ENCODE measurements at places on chromosomes 5 and 9.

- no peak for DNase-seq
Measured at GRCh38 chr9:93244101-93244500, 60.2 kb downstream of the WNK2 start.

DNA sequence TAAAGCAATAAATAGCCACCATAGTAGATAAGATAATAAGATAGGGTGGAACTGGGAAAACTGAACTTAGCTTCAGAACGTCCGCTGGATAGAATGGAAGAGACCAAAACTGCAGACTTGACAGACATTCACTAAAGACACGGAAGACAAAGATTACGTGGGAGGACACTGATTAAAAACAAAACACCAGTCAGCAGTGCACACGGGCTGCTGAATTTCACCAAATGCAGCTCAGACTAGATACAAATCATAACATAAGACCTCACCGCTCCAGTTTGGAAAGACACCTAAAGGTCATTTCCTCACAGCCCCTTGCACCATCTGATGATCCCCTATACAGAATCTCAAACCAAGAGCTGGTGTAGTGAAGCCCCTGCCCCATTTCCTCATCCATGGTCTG, 2.9 kb upstream of the OR2Y1 start:
- no peak for DNase-seq

- DNase-seq, result no peak
Measured at GRCh38 chr5:26674846-26675245, 363.5 kb downstream of the CDH9 start.

DNA sequence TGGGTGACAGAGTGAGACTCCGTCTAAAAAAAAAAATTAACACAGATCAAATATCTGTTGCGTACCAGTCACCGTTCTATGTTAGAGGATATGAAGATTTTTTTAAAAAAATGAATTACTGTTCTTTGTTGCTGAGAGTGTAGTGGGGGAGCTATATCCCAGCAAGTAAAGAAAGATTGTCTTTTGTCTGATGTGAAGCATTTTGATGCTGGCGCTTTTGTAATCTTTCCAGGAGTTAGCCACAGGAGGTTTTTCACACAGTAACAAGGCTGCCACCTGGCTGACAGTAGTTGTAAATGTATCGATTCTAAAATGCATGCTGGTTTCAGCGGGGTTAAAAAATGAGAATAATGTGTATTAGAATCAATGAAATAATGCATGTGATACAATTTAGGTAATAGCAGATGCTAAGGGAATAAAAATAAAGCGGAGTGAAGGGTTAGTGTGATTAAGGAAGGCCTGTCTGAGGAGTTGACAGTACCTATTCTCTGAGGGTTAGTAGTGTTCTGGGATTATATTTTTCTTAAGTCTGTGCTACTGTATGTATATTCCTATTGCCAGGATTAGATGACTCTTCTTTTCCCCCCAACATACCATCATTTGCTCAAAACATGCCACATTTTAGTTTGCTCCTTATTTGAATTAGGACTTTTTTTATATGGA, 3.4 kb downstream of the LMNB1 start:
- no peak for DNase-seq

DNA sequence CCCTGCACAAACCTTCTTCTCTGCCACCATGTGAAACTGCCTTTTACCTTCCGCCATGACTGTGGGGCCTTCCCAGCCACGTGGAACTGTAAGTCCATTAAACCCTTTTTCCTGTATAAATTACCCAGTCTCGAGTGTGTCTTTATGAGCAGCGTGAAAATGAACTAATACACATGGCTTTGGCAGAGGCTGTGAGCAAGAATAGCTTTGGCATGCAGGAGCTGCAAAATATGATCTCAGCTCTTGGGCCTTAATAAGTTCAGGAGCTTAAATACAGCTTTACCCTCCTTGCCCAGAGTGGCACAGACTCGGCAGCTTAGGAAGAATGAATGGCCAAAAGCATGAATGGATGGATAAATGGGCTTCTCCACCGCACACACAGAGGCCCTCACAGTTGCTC, 15.7 kb upstream of the SLC36A1 start:
- DNase-seq, result no peak

GRCh38 chr9:20984506-20984905, 46.9 kb downstream of the HACD4 start:
- no peak for DNase-seq

DNA sequence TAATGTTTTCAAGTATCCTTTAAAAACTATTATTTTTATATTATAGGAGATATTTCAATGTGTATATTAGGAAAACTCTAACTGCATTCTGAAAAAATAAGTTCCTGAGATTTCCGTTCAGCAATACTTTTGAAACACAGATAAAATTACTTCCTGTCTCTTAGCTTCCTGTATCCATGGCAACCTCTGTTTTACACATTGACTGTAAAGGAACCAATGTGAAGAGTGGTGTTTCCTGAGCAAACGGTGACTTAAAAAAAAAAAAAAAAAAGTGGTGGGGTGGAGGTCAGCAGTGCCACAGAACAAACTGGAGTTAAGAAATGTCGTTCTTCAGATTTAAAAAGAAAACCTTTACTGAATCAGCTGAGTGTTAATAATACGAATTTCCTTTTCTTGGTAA, at the start of gene LRRC70:
Gene LRRC70, plus strand, starts transcription at position 280 of the 400 bp plus-strand sequence. CDS start 620 bp downstream, outside the sequence.
- no peak for DNase-seq

DNA sequence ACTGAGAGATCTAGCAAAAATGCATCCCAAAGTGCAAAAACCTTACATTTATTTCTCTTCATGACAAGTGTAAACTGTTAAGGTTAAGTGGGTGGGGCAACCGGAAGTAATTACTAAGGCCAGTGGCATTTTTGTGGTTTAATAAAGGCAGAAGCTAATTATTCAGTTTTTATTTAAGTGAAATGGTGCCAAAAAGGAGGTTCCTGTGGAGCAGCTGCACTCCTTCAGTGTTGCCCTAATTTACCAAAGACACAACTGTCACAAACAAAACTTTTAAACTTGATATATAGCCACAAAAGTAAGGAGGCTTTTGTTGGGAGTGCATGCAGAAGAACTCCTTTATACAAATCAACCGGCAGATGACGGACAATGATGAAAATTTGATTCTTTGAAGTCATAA, 81.6 kb downstream of the NDUFS4 start:
- DNase-seq, result no peak
